WTC11 (cell line): ENCODE measurements at places on chromosomes 6 and 20. TPM values are rescaled to one million over a fixed set of nuclear protein-coding genes. Genes with fewer than 3 reads are reported as not detected.

The PRPH2 gene
- total RNA-seq: 1.0 to 1.9 TPM (median 1.6 TPM) in 3 replicates

The GGTLC1 gene
- not detected in 3 replicates for total RNA-seq

The EEF1E1 gene
- 68.6 to 89.2 TPM (median 76.0 TPM) in 3 replicates for total RNA-seq

The FAM229B gene
- 19.7 to 26.4 TPM (median 20.0 TPM) in 3 replicates for total RNA-seq

The CD109 gene
- total RNA-seq: 3.5 to 4.5 TPM (median 4.0 TPM) in 3 replicates

The PPP1R11 gene
- total RNA-seq: 25.0 to 28.4 TPM (median 27.7 TPM) in 3 replicates

The UBD gene
- 0.15 TPM in 1 of 3 replicates, not detected in the others for total RNA-seq

The MYO6 gene
- total RNA-seq: 32.6 to 40.5 TPM (median 40.5 TPM) in 3 replicates

The TRIM31 gene
- total RNA-seq: 0.11 to 0.16 TPM (median 0.13 TPM) in 3 replicates

The HNF4A gene
- total RNA-seq: 0.15 to 0.37 TPM (median 0.21 TPM) in 3 replicates

The TBPL1 gene
- total RNA-seq: 39.8 to 44.0 TPM (median 42.1 TPM) in 3 replicates

The SHLD1 gene
- total RNA-seq: 4.1 to 6.6 TPM (median 4.4 TPM) in 3 replicates

The LMBRD1 gene
- 14.9 to 15.0 TPM (median 14.9 TPM) in 3 replicates for total RNA-seq
